Stimulated activated CD8-positive, alpha-beta memory T cell treated with anti-CD3 and anti-CD28 coated beads, Interleukin-4, amount 100 ng/mL, for 4 hours (primary cell): ENCODE measurements at places on chromosomes 4 and X.

GRCh38 chrX:97743014-97743413 lies 859.3 kb downstream of the RPA4 start:
- DNase-seq: no peak

DNA sequence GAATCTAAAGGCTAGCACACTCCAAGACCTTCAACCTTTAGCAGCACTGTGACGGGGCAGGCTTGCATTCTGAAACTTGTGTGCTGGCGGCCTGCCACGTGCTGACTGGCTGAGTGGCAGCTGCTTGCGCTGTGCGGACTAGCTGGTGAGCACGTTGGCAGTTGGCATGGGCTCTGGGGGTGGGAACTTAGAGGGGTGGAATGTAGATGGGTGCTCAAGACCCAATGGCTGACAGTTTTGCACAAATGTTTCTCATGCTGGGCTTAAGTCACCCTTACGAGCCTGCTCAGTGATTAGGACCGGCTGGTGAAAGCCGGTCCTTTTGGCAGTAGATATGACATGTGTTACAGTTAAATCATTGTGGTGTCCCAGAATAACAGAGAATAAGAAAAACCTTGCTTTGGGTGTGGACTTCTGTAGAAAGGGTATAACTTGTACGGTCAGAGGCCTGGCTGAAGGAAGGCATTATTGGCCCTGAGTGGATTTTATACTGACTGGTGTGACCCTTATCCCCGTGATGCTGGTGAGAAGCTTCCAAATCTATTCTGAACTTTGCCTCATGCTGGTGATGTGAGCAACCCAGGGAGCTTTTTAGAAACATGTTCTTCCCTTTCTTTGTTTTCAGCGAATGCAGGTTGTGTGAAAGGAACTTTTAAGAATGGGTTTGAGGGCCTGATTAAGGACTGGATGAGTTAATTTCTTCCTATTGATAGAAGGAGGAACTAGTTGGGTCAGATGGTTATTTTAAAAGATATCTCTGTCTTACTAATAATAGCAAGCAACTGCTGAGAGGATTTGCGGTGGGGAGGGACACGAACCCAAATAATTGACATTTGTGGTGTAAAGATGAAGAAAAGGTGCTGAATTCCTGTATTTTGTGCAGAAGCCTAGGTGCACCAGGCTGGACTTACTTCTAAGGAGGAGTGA lies 107.4 kb upstream of the SLC4A4 start:
- no peak for DNase-seq

DNA sequence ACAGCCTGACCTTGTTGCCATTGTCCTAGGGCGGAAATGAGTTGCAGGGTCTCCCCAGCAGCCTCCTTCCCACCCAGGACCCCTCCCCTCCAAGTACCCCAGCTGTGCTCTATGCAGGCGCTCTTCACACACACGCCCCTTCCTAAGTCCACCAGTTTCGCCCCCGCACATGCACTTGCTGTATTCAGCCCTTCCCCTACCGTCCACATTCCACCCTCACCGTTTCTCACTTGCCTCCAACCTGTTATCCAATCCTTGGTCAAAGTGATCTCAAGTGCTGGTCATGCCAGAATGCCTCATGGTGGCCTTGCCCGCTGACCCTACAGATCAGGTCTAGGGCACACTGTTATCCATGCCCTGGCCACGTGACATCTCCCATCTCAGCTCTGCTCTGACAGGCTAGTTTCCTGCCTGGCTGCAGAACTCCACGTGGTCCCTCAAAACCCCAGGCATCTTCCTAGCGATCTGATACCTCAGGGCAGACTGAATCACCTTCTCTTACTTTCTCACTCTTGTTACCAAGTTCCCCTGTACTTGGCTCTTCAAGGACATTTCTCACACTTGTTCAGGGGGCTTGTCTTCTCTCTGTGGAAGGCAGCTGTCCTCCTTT lies 39.7 kb downstream of the NSG1 start:
- DNase-seq: no peak

- no peak for DNase-seq
Measured at GRCh38 chrX:43836435-43837184, 45.6 kb downstream of the MAOB start.

DNA sequence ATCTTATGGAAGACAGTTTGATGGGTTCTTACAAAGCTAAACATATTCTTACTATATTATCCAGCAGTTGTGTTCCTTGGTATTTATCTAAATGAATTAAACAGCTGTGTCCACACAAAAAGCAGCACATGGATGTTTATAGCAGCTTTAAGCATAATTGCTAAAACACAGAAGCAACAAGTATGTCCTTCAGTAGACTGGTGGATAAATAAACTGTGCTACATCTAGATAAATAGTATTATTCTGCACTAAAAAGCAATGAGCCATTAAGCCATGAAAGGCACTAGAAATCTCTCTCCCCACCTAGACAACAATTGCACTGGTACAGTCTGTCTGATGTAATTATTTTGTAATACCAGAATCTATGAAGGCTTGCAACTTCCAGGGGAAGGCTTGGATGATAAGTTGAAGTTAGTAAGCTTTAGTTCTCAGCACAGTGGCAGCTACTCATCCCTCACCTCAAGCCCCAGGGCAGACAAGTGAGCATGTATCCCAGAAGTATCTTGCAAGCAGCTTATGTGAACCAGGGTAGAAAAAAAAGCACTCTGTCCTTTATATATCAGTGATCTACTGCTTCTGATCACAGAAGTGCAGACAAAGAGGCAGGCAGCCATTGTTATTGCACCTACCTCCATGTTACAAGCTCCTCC lies 36.9 kb downstream of the WDR17 start:
- DNase-seq: no peak

GRCh38 chrX:66635360-66635759 lies 3.5 kb downstream of the EDA2R start:
- DNase-seq: no peak

GRCh38 chr4:94126669-94127068 lies 81.0 kb upstream of the SMARCAD1 start:
- no peak for DNase-seq

DNA sequence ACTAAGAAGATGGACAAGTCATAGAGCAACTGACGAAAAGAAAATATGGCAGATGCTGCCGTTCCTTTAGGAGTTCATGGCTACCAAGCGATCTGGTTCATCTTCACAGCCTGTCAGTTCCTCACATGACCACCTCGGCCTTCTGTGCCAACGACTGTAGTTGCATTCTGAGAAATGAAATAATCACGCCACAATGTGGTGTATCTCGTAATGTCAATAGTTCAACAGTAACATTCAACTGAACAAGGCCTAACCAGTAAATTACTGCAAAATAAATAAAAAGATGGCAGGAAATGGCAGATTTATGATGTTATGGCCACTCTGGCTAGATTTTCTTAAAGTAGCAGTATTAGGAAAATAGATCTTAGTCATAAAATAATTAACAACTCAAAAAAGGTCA lies 4.4 kb downstream of the GPRIN3 start:
- DNase-seq: no peak

DNA sequence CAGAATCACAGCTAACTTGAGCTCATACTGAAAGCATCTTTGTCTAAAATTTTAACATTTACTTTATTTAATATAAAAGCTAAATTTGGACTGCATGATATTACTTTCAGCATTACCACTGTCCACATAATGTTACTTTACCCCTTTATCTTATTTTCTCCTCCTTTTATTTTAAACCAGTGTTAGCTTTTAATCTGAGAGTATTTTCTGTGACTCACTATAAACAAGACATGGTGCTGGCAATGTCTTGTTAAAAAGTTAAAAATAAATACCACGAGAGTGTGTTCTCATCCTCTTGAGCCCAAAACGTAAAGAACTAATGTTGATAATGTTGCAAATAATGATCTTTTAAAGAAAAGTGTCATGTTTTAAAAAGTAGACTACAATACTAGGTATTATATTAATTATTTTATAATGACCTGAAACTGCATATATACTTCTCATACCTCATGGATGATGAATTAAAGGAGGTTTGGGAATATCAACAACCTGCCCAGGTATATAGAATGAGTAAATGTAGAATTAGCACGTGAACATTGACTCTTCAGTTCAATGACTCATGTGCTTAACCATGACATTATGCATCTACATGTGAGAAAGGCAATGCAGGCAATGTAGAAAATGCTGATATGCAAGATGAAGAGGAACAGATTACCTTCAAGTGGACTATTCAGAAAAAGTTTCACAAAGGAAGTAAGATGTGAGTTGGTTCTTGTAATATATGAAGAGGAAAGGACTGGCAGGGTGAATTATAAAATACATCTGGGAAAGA lies 454.1 kb upstream of the ADGRL3 start:
- no peak for DNase-seq

DNA sequence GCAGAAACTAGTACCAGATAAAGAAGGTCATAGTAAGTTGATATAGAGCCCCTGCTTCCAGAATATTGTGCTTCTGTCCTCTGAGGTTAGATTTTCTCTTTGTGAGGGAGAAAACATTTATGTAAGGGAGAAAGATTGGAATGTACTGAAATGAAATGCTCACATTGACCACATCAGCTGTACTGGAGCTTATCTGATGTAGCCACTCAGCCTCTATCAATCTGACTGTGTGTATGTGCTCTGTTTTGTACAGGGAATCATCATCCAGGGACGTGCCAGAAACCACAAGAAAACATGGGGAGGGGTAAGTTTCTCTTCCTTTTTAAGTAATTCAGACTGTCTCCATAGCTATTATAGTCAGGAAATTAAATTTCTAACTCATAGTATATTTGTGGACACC lies 56.8 kb downstream of the PRRG1 start:
- no peak for DNase-seq

- no peak for DNase-seq
Measured at GRCh38 chr4:165302658-165303057, 24.8 kb upstream of the MSMO1 start.

- no peak for DNase-seq
Measured at GRCh38 chr4:8157944-8158709, 486 bp downstream of the ABLIM2 start.

- DNase-seq: no peak
Measured at GRCh38 chrX:20244931-20245330, 21.8 kb downstream of the RPS6KA3 start.

DNA sequence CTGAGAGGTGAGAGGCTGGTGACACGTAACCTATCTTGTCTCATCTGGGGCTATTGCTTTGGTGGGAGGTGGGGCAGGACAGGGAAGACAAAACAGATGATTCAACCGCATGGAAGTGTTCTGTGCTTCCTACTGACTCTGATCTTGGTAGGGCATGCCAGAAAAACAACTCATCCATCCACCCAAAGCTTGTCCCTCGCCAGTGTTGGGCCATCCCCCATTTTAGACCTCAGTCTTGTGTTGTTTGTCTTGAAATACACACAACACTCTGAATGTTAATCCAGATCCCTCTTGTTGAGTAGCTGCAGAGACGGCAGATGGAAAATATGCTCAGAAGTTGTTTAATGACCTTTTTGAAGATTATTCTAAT lies 377 bp downstream of the CHRNA9 start:
- DNase-seq: no peak

GRCh38 chr4:3713817-3714641 lies 52.2 kb upstream of the ADRA2C start:
- DNase-seq: no peak
